ENCODE measurements at places on chromosomes 2 and 18.

- DNase-seq: no peak
Observed at GRCh38 chr18:26875040-26875654, 9.6 kb upstream of the AQP4 start.

GRCh38 chr2:38038682-38039081 lies 37.3 kb downstream of the CYP1B1 start:
- DNase-seq: no peak

DNA sequence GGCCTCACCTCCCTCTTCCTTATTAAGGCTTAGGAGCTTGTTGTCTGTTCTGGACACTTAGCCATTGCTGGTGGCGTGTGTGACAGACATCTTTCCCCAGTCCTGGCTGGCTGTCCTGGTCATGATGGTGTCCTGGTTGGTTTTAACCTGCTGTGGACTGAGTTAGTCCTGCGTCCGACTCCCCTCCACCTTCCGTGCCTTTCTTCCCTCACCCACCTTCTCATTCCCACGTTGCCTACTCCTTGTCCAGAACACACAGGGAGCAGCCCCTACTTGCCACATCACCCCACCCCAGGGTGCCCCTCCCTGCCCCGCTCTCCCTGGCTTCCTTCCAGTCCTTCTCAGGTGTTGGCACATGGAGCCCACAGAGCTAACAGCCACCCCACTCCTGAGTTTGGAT lies 9.5 kb downstream of the ANO7 start:
- no peak for DNase-seq

DNA sequence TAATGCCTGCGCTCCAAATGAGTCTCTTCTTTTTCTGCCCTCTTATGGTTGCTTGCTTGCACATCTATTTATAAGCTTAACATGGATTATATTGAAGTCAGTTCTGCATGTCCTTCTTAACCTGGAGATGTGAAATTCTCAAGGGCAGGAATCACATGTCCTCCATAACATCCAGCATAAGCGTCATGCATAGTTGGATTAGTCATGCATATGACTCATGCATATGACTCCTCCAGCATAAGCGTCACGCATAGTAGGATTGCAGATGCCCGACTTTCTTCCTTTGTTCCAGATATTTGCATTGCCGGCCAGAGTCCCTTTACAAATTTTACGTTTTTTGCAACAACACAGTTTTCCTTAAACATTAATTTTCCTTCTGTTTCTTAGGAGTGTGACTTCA lies 308.6 kb downstream of the TGIF1 start:
- no peak for DNase-seq

GRCh38 chr2:204184226-204184625 lies 247.7 kb downstream of the ICOS start:
- DNase-seq: no peak

DNA sequence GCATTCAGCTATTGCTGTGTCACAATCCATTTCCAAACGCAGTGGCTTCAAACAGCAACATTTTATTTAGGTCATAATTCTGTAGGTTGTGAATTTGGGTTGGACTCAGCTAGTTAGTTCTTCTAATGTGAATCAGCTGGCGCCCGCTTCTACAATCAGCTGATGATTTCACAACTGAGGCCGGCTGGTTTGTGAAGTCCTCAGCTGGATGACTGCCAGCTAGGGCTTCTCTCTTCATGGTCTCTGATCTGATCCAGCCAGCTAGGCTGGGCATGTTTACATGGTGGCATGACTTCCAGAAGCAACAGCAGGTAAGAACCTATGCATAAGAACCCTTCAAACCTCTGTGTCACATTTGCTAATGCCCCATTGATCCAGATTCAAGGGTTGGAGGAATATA lies 172.0 kb downstream of the SLC4A10 start:
- no peak for DNase-seq

DNA sequence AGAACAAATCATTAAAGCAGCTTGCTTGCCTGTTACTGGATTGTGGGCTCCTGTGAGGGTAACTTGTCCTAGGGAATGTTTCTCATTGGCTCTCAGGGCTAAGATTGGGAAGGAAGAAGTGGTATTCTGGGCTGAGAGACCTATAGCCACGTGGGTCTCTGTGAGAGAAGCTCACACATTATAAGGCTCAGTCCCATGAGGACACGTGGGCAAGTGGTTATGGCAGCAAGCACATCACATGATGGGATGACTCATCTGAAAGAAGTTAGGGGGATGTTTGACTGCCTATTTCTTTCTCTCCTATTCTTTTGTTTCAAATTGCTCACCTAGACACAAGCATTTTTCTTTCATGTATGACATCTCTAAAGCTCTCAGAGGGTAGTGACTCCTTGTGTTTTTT lies 418.0 kb upstream of the ST6GAL2 start:
- no peak for DNase-seq

DNA sequence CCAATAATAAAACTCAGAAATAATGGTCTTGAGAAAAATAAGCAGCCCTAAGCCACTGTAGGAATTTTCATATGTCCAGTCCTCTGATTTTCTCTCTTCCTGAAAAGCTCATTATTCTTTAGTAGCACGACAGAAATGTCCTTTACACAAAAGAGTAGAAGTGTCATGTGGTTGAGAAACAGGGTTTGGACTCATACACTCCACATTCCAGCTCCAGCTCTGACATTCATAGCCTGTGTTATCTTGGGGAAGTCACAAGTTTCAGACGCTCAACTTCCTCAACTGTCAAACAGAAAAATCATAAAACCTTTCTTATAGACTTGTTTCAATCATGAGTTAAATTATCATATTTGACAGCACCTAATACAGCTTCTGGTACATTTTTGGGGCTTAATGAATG lies 511.5 kb downstream of the TNS1 start:
- DNase-seq: no peak

DNA sequence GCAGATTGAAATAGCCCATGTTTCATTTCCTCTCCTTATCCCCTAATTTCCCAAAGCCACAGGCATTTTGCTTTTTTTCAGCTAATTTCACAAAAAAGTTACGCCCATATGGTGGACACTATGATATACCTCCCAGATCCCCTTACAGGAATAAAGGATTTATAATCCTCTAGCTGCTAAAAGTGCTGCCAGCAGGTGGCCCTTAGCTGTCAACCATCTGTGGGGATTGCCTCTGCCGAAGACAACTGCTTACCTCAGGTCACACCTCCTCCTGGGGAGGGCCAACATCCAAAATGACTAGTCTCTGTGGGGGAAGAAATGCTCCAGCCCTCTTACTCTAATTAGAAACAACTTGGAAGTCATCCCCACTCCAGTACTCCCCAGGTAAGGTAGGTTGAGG lies 61.0 kb upstream of the EPB41L3 start:
- DNase-seq: no peak

GRCh38 chr2:180578441-180578840 lies 402.0 kb upstream of the UBE2E3 start:
- no peak for DNase-seq

DNA sequence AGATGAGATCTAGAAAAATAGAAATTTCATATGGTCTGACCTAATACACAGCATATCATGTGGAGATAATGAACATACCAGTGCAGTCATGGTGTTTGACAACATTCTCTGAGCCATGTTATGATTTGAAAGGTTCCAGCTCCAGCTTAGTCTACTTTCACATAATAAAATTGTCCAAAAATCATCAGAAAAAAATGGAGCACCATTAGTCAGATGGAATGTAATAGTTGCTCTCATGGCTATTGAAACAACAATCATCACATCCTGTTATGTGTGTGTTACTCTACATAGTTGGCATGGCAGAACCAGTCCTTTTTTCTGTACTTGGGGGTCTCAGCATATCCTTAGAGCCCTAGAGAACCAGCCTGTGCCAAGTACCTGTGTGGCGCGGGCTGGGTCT lies 678.9 kb upstream of the FANCL start:
- no peak for DNase-seq

GRCh38 chr2:29916571-29916970 lies 4.8 kb downstream of the ALK start:
- DNase-seq: no peak

DNA sequence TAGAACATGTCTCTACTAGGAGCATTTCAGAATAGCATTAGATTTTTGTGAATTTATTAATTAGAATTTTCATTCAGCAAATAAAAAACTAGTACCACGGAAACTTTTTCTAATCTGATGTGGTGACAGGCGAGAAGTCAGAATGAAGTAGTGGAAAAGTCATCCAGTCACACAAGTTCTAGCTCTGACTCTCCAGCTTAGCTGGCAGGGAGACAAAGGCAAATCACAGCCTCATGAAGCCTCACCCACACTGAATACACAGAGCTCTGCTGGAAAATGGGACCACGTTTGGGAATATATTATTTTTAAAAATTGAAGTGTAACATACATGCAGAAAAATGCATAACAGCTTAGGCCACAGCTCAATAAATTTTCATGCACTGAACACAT lies 86.1 kb downstream of the L3MBTL4 start:
- DNase-seq: no peak

GRCh38 chr2:196990092-196990491 lies 63.6 kb upstream of the PGAP1 start:
- no peak for DNase-seq

Data from activated naive CD8-positive, alpha-beta T cell treated with anti-CD3 and anti-CD28 coated beads, Interleukin-2, amount 10 ng/mL, durations not matched to agents 7 days and 5 days (primary cell).